DMS153 (cell line): ENCODE measurements at places on chromosomes 1 and 21.

- no peak for DNase-seq
Observed at GRCh38 chr21:25171438-25171837, 435.8 kb downstream of the MRPL39 start.

DNA sequence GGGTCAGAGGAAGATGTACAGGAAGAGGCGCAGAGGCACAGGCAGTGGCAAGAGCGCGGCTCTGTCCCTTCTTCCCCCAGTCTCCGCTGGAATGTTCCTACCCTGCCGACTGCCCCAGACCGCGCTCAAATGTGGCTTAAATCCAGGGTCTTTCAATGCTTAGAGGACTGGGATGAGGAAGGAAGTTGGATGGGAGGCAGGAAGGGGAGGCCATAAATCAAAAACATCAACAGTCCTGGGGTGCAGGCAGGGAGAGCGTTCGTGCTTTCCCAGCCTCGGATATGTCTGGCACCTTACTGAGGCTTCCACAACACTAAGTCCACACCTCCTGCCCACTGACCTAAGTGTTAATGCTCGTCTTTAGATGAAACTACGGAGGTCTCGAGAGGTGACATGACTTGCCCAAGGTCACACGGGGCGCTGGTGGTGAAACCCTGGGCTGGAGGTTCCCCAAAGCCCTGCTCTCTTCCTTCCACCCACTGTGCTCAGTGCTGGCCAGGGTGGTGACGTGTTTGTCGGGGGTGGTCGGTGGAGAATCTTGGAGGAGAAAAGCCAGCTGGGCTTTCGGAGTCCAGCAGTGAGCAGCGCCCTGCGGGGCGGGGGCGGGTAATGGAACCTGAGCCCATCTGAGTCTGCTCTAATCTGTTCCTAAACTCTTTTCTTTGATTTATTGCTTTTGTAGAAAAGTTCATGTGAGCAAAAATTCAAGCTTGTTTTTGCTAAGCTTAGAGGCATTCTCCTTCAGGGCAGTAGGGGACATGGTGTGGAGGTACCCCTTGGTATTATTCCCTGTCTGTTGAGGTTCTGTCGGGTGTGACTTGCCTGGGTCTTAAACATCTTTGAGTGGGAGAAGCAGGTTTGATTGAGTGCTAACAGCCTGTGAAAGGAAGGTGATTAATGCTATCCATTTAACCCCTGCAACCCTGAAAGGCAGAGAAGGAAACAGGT, 708 bp downstream of the CDA start:
- DNase-seq = no peak

DNA sequence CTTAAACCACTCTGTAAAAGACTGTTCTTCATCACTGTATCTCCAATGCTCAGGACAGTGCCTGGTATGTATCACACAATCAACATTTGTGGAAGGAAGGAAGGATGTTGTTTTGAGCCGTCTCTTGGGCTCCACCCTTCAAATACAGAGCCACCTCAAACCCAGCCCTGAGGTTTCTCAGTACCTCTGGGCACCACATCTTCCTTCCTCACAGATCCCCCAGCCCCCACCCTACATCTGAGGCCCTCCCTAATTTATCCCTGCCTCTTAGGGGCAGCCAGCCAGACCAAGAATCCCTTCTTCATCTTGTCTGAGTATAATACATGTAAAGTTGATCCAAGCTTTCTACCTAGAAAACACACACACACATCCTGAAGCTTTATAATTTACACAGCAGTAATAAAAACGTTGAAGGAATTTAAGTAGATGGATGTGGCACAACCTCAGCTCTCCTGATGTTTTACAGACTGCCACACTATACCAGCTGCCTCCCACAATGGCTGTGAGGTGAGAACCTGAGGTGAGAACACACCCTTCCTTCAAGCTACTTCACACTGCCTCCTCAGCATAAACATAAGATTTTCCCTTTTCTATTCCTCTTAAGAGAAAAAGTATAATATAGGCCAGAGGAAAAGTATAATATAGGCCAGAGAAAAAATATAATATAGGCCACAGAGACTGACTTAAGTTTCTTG, 48.5 kb downstream of the CDC7 start:
- DNase-seq = no peak

GRCh38 chr1:161718559-161719324, 2.6 kb upstream of the FCRLB start:
- DNase-seq = no peak

- no peak for DNase-seq
Observed at GRCh38 chr1:202562444-202563060, 147.7 kb downstream of the SYT2 start.

DNA sequence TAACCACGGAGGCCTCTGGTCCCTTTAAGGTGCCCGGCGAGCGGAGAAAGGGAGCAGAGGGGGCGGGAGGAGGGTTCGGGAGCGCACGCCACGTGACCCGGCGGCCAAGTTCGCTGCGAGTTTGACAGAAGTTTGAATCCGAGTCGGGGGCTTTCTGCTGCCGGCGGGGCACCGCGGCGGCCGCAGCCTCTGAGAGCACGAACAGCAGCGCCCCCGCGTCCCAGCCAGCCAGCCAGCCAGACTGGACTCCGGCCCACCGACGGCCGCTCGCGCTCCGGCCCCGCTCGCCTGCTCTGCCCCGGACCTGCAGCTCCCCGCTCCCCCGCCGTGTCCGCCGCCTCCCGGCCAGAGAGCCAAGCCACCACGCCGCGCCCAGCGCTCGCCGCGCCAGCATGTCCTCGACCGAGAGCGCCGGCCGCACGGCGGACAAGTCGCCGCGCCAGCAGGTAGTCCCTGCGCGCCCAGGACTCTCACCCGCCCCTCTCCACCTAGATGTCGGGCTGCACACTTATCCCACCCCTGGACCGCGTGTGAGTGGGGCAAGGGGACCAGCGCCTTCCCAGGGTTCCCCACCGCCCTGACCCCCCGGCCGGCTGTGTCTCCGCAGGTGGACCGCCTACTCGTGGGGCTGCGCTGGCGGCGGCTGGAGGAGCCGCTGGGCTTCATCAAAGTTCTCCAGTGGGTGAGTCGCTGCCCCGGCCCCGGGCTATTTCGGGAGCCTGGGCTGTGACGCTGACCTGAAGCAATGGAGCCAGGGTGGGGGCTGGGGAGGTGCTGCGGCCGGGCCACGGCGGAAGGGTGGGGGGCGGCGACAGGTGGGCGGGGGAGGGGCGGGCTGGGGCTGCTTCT, at the start of gene SYPL2:
TSS of gene SYPL2 (plus strand) at position 95 of the 849 bp plus-strand sequence. CDS start at position 393, 298 bp downstream.
- DNase-seq = no peak

DNA sequence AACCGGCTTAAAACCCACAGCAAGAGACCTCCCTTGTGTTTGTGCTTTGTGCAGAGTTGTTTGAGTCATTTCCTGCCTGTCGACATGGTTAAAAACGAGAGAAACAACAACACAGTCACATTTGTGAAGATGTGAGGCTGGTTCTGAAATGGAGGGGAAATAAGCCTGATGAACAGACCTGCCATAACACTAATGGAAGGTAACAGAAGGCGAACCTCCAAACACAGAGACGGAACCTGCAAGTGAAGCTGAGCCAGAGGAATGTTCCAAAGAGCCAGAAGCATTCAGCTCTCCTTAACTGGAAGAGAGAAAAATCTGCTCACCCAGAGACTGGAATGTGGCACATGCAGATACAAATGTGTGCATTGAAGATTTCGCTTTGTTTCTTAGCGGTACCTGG, 53.2 kb upstream of the RAVER2 start:
- DNase-seq = no peak

DNA sequence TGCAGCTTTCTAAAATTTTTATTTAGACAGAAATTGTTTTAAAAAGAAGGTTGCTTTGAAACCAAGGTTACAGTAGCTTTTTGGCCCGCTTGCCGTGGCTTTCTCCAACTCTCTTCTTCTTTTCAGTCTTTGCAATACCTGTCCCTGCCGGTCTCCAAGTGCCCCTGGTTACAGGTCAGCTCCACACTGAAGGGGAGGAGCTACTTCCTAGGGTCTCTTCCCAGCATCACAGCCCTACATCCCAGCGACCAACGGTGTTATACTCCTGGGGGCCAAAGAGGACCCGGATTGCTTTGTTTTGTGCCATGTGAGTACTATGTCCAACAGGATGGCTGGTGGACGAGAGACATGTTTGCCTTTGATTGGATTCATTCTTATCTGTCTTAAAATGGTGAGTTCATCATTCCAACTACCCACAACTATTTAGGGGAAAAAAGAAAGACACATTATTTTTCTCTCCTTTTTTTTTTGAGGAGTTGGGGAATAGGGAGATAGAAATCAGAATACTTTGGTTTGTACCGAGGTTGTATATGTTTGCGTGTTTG, at the start of gene FNDC7:
TSS of gene FNDC7 (plus strand) at position 303 of the 545 bp plus-strand sequence. CDS start at position 329, 26 bp downstream.
- no peak for DNase-seq

- no peak for DNase-seq
Observed at GRCh38 chr1:245717611-245718010, 562.8 kb downstream of the KIF26B start.

DNA sequence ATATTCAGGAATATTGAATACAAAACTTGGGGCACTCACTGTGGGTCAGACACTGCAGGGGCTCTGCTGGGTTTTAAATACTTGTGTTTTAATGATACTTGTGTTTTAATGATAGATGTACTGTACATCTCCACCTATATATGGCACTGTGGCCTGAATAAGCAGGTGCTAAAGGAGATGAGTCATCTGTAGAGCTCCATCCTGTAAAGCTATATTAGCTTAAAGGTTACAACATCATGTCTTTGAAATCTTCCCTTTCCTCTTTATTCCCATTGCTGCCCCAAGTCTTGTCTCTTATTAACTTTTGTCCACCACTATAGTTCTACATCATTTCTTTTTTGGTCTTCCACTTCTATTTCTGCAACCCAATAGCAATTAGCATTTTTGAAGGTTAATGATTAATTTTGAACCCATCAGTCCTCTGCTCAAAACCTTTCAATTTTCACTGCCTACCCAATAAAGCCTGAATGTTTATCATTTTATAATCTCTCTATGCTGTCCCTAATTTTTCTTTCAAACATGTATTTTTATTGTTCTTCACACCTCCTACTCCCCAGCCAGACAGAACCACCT, 113.3 kb upstream of the PTGFR start:
- DNase-seq = no peak

GRCh38 chr1:171563675-171564074, 58.4 kb upstream of the MYOCOS start:
- DNase-seq = no peak

DNA sequence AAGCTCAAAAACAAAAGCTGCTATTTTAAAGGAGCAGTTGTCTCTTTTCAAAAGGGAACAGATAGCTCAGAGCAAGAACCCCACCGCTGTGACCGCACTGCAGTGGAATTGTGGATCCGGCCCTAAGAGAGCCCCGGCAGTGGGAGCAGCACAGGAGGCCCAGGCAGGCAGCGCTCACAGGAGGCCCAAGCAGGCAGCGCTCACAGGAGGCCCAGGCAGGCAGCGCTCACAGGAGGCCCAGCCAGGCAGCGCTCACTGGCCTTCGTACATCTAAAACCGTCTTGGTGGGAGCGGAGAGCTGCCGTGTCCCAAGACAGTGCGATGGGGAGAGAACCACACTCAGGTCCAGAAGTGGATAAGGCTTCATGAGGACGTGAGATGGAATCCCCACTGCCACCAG, 4.0 kb downstream of the TFF3 start:
- no peak for DNase-seq

GRCh38 chr1:69081668-69082067, 486.1 kb upstream of the LRRC7 start:
- no peak for DNase-seq

GRCh38 chr1:23522244-23522982, 8.6 kb downstream of the E2F2 start:
- no peak for DNase-seq

DNA sequence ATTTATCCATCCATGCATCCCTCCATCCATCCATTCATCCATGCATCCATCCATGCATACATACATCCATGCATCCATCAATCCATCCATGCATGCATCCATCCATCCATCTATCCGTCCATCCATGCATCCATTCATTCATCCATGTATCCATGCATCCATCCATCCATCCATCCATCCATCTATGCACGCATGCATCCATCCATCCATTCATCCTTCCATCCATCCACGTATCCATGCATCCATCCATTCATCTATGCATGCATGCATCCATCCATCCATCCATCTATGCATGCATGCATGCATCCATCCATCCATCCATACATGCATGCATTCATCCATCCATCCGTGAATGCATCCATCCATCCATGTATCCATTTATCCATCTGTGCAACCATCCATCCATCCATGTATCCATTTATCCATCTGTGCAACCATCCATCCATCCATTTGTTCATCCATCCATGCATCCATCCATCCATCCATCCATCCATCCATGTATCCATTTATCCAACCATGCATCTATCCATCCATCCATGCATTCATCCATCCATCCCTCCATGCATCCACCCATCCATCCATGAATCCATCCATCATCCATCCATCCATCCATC, 30.3 kb upstream of the TINAGL1 start:
- no peak for DNase-seq

DNA sequence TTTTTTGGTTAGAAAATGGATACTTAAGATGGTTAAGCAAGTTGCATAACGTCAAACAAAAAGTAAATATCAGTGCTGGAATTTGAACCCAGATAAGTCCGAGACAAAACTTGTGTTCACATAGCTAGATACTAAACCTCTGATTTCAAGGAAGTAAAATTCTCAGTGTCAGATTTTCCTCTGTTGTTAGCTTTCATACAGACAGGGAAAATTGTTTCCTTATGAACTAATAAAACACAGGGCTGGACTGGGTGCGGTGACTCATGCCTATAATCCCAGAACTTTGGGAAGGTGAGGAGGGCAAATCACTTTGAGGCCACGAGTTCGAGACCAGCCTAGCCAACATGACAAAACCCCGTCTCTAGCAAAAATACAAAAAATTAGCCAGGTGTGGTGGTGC, 51.3 kb downstream of the PCNX2 start:
- no peak for DNase-seq

DNA sequence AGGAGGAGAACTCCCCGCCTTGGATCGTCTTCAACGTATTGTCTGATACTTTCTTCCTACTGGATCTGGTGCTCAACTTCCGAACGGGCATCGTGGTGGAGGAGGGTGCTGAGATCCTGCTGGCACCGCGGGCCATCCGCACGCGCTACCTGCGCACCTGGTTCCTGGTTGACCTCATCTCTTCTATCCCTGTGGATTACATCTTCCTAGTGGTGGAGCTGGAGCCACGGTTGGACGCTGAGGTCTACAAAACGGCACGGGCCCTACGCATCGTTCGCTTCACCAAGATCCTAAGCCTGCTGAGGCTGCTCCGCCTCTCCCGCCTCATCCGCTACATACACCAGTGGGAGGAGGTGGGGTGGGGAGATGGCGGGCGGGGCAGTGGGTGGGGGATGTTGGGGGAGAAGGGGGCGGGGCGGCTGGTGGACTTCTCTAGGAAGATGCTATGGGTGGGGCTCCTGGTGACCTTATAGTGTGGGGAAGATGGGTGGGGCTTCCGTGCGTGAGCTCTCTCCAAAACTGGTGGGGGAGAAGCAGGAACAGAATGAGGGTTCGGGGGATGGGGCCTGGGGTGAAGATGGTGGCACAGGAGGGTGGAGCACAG, 5.3 kb downstream of the HCN3 start:
- DNase-seq = no peak

GRCh38 chr1:1942753-1943656, 23.9 kb upstream of the TMEM52 start:
- DNase-seq = no peak

- no peak for DNase-seq
Observed at GRCh38 chr1:178330153-178330552, 166.6 kb downstream of the CLEC20A start.

GRCh38 chr1:51534447-51534846, 15.4 kb upstream of the EPS15 start:
- no peak for DNase-seq
